Myometrial cell (primary cell): ENCODE measurements at places on chromosomes 2 and 18. TPM values are rescaled to one million over a fixed set of nuclear protein-coding genes. Genes with fewer than 3 reads are reported as not detected.

Gene TMEM247
- not detected in 2 replicates for total RNA-seq

Gene SEPTIN10
- total RNA-seq: 66.6 and 79.8 TPM in 2 replicates

Gene EFHD1
- total RNA-seq: not detected in 2 replicates

Gene LIPT1
- 1.7 and 7.3 TPM in 2 replicates for total RNA-seq

Gene NR4A2
- total RNA-seq: 0.18 and 0.29 TPM in 2 replicates

Gene WBP1
- total RNA-seq: 54.1 and 60.8 TPM in 2 replicates

Gene DSG4
- not detected in 2 replicates for total RNA-seq

Gene MOGAT1
- not detected in 2 replicates for total RNA-seq

Gene HOXD9
- 3.2 and 5.8 TPM in 2 replicates for total RNA-seq

Gene PSMA8
- total RNA-seq: not detected in 2 replicates

Gene TUBA4B
- total RNA-seq: not detected in 2 replicates

Gene SKA1
- total RNA-seq: 21.1 and 34.3 TPM in 2 replicates

Gene EGR4
- total RNA-seq: not detected in 2 replicates

Gene NGEF
- total RNA-seq: 3.2 and 5.8 TPM in 2 replicates

Gene VIL1
- not detected in 2 replicates for total RNA-seq

Gene UGT1A6
- not detected in 2 replicates for total RNA-seq

Gene IL36RN
- total RNA-seq: not detected in 2 replicates

Gene MAP3K19
- not detected in 2 replicates for total RNA-seq

Gene CLEC4F
- not detected in 2 replicates for total RNA-seq

Gene SPR
- 19.3 and 25.5 TPM in 2 replicates for total RNA-seq

Gene GULP1
- 25.5 and 26.2 TPM in 2 replicates for total RNA-seq

Gene CCDC102B
- 1.4 and 6.9 TPM in 2 replicates for total RNA-seq

Gene GPR155
- 1.4 and 9.2 TPM in 2 replicates for total RNA-seq
